ENCODE measurements at places on chromosomes 12 and 14.

DNA sequence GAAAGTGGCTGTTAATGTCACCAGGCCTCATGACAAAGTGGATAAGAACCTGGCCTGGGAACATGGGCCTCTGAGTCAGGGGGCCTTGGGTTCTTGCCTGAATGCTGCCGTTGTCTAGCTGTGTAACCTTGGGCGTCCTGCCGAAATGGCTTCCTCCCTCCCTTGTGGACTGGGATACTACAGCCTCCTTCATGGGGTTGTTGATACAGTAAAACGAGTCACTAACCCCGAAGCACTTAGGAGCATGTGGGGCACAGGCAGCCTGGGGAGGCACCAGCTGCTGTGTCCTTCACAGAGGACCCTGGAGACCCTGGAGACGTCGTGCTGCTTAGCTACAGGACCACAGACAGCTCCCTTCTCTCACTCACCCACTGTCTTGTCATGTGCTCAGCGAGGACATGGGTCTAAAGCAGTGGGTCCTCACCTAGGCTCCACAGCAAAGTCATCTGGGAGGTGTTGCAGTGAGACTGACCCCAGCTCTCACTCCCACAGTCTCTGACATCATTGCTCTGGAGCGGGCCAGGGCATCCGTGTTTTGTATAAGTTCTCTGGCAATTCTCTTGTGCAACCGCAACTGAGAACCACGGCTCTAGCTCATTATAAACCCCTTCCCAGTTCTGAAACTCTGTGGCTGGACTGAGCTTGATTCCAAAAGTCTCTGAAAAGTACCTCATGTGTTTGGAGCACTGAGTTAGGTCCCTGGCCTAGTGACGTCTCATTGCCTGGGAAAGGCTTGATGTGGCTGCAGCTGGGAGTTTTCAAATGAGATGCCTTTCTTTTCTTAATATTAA lies 42.1 kb downstream of the SERPINA3 start:
- peak; percentile 21 for DNase-seq

GRCh38 chr12:3718100-3718499 lies 34.8 kb downstream of the CRACR2A start:
- DNase-seq, result no peak

DNA sequence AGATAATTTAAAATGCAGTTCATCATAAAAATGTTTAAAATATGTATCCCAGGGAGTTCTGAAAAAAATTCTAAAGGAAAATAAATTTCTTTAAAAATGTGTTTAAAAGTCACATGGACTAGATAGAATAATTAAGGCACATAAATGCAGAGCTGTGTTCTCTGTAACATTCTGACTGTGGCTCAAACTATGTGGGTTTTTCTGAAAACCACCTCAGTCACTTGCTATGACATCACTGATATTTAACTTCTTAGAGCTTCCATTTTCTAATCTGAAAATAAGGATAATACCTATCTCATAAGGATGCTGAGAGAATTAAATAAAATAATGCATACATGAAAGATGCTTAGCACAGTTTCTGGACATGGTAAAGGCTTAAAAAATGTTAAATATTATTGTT lies 107.3 kb downstream of the SLC41A2 start:
- no peak for DNase-seq

- DNase-seq, result peak; percentile 69
Observed at GRCh38 chr14:99945732-99946651, 119.2 kb upstream of the EVL start.

DNA sequence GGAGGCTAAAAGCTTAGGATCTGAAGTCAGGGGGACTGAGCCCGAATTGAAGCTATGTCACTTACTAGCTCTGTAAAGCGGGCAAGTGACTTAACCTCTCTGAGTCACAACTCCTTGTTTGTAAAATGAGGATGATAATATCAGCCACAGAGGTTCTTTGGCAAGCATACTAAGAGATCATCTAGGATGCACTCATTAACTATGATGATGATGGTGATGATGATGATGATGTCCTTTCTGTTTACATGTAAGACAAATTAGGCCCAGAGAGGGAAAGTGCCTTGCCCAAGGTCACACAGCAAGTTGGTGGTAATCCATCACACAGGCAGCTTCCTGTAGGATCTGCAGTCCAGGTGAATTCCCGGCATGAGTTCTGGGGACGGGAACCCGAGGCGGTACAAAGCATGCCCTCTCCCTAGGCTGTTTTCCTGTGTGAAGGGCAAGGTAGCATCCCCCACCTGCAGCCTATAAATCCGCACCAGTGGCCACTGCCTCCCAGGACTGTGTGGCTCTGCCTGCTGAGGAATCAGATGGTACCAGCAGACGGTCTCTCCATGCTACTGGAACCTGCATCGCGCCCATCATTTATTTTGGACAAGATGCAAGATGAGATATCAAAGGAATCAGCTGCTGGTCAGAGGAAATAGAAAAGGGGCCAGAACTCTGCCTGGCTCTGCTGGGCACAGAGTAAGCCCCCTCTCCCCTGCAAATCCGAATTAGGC lies 55.2 kb downstream of the MAP1LC3B2 start:
- no peak for DNase-seq

- no peak for DNase-seq
Observed at GRCh38 chr12:85322715-85323114, 42.7 kb downstream of the ALX1 start.

- DNase-seq, result no peak
Observed at GRCh38 chr14:69816216-69816615, 19.2 kb upstream of the SLC10A1 start.

DNA sequence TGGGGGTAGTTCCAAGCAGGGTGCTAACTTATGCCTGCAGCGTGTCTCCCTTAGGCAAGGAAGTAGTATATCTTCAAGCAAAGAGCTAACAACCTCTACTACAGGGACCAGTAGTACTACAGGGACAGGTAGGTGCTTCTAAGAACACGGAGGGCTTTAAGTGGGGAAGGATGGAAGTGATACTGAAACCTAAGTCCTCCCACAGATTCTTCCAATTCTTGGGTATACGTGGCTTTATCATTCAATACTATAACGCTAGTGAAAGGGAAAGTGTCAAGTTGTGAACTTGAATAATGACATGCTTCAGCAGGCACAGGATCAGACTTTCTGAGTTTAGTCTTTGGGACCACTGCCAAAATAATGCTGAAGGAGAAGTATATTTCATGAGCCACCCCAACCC lies 241.7 kb downstream of the CEP128 start:
- DNase-seq, result no peak

GRCh38 chr12:54411391-54412241 lies 7.5 kb downstream of the ITGA5 start:
- no peak for DNase-seq

DNA sequence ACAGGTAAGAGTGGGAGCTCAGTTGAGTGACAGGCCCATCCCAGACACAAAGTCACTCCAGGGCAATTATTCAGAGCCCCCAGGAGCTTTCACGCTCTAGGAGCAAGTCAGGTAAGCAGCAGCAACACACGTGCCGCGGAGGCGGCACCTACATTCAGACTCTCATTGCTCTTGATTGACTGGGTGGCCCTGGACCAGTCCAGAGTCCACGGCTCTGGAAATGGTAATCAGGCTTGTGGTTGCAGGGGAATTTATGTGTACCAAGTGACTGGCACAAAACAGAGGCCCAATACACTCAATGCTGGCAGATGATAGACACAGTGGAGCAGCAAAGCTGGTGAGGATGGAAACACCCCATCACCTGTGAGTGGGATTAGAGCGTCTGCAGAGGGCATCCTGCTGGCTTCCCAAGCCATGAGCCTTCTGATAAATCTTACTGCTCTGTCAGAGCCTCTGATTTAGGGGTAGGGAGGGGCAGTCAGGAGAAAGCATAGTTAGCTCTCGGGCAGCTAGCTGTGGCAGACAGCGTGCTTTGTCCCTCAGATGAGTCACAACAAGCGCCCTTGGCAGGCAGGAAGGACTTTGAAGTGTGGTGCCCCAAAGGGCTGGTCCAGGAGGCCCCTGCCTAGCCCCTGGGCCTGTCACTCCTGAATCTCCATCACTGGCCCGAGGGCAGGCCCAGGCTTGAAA lies 344.7 kb downstream of the CACNA1C start:
- DNase-seq, result no peak

- no peak for DNase-seq
Observed at GRCh38 chr12:109056891-109057290, 4.5 kb downstream of the USP30 start.

- DNase-seq, result no peak
Observed at GRCh38 chr12:111291357-111291756, 77.5 kb downstream of the PHETA1 start.

- DNase-seq, result no peak
Observed at GRCh38 chr14:90349739-90350138, 18.0 kb upstream of the NRDE2 start.

DNA sequence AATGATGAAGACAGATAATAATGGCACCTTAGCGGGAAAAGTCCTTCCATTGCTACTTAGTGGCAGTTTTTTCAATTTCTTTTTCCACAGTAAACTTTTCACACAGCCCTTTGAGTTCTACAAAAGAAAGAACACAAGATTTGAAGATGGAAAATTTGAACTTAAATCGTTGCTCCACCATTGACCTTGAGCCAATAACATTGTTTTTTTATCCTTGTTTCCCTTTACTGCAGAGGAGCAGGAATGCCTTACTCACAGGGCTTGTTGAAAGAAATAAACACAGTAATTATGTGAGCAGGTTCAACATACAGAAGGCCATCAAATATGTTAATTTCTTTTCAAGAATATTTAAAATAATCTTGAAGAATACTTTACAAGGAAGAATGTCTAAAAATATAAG lies 181.5 kb upstream of the KRR1 start:
- DNase-seq, result no peak

All from NCI-H2171 treated with DMSO at 0.1 percent for 48 hours (cell line).